ENCODE measurements at places on chromosomes 2 and 18.

GRCh38 chr2:229392196-229392595 is 121.1 kb upstream of the PID1 start:
- no peak for DNase-seq

- DNase-seq, result peak; percentile 63
Observed at GRCh38 chr2:143284087-143284675, 155.0 kb downstream of the ARHGAP15 start.

- DNase-seq, result no peak
Observed at GRCh38 chr2:215698566-215698965, 262.7 kb upstream of the FN1 start.

GRCh38 chr2:27798948-27799645 is 27.6 kb downstream of the MRPL33 start:
- DNase-seq, result no peak

- DNase-seq, result no peak
Observed at GRCh38 chr2:36068086-36068485, 287.5 kb upstream of the CRIM1 start.

All from CD4-positive, alpha-beta T cell treated with Interleukin-2 at 100 ng/mL for 4 hours (primary cell).